Suppressor macrophage treated with lipopolysaccharide for 4 hours (primary cell): ENCODE measurements at places on chromosomes 3 and 15.

GRCh38 chr3:53836084-53836872, 9.9 kb downstream of the CHDH start:
- DNase-seq: no peak

DNA sequence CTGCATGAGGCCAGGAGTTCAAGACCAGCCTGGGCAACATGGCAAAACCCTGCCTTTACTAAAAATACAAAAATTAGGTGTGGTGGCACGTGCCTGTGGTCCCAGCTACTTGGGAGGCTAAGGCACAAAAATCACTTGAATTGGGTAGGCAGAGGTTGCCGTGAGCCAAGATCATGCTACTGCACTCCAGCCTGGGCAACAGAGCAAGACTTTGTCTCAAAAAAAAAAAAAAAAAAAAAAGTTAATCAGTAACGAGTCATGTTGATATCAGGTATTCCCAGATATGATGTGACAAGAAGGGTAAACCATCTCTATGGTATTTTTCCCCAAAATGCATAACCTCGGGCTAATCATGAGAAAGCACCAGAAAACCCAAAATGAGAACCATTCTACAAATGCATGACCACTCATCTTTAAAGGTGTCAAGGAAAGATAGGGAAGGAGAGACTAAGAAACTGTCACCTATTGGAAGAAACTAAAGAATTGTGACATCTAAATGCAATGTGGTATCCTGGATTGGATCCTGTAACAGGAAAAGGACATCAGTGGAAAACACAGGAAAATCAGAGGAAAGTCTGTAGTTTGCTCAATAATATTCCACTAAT, 66.5 kb upstream of the MAP4 start:
- DNase-seq: no peak

GRCh38 chr3:69201658-69202057, 79.3 kb upstream of the LMOD3 start:
- no peak for DNase-seq

GRCh38 chr3:76245622-76246021, 460.3 kb upstream of the ZNF717 start:
- no peak for DNase-seq

GRCh38 chr3:45010811-45011333, 15.2 kb upstream of the CLEC3B start:
- no peak for DNase-seq

DNA sequence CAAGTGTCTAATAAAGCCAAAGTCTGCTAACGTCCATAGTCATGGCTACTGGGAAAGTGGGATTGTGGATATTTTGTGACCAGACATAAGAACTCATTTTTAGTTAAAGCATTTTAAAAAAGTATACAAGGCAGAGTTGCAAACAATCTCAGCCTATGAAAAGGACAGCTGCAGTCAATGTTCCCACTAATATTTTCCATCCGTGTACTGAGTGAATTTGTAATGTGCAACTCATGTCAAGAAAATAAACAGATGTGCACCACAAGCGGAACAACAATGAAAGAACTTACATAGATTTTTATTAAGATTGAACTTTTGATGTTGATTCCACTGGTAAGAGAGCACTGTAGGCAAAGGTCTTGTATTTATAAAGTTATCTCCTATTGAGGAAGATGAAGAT, 231.3 kb upstream of the SEMA6D start:
- DNase-seq: no peak

DNA sequence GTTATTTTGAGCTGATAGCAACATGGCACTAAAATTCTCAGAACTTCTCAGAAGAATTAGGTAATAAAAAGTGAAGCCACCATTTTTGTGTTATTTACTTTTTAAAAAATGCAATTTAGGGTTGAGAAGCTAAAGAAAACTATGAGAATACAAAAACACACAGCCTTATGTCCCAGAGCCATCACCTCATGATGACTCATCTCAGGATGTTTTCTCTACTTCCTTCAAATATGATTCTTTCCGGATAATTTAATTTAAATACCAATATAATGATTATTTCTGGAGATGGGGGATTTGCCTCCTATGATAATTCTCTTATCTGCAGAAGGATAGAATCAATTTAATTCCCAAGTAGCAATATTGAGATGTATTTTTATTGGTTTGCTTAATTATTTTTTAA, 105.6 kb upstream of the BFSP2 start:
- DNase-seq: no peak

GRCh38 chr3:61863579-61863978, 302.2 kb downstream of the PTPRG start:
- DNase-seq: no peak

- no peak for DNase-seq
Observed at GRCh38 chr3:134797057-134797740, 2.1 kb downstream of the EPHB1 start.

DNA sequence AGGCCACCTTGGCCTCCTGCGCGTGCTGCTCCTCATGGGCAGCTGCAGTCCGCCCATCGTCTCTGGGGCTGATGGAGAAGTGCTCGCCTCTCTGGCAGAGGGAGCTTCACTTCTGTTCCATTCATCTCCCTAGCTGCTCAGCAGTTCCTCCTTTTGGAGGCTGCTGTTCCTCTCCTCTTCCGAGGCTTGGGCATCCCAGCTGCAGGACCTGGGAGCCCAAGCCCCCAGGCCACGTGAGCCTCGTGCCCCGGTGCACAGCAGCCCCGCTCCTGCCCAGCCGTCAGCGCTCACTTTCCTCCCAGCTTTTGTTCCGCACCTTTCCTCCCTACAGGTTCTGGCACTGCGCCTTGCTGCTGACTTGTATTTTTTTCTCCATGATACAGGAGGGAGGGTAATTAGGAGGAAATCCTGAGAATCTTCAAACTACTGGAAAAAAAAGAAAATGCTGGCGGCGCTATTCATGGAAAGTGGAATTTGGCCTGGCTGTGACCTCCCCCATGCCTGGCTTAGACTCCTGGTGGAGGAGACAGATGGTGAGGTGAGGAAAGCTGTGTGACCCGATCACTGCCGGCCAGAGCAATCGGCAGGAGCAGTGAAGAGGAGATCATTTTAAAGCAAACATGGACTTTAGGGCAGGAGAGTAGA, 210.1 kb downstream of the CHST2 start:
- DNase-seq: peak; percentile 27

DNA sequence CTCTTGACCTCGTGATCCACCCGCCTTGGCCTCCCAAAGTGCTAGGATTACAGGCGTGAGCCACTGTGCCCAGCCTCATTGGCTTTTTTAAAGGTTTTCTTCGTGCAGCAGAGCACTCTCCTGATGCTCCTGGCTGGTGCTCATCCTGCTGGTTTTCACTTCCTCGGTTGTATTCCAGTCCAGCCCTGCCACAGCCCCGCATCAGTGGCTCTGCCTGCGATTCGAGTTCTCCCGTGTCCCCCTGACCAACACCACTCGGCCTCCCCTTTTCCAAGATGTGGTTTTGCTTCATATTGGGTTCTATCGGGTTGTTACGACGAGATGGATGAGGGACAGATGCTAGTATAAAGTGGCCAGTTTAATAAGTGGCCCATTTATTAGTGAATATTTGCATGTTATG, 27.8 kb downstream of the EFCC1 start:
- DNase-seq: no peak

- no peak for DNase-seq
Observed at GRCh38 chr15:67512933-67513714, 7.8 kb upstream of the C15orf61 start.

DNA sequence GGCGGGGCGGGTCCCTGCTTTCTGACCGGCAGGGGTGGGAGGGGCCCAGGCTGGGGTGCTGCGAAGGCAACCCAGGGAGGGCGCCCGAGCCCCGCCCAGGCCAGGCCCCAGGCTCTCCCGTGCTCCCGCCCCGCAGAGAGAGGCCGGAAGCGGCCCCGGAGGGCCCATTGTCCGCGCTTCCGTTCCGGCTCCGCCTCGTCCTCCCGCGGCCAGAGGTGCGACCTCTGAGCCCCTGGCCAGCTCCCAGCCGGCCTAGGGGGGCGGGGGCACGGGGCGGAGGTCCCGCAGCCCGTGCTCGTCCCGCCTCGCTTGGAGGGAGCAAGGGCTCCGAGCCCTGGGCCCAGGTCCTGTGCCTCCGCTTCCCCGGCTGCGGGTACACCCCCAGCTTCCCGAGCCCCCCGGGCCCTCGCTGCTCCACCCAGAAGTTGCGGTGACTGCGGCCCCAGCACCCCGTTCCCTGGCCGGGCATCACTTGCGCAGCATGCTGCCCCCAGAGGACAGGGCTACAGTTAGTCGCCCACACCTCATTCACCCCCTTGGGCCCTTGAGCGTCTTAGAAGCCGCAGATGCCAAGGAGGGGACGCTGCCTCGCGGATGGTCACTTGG, 20.4 kb upstream of the PLXND1 start:
- DNase-seq: peak; percentile 93

DNA sequence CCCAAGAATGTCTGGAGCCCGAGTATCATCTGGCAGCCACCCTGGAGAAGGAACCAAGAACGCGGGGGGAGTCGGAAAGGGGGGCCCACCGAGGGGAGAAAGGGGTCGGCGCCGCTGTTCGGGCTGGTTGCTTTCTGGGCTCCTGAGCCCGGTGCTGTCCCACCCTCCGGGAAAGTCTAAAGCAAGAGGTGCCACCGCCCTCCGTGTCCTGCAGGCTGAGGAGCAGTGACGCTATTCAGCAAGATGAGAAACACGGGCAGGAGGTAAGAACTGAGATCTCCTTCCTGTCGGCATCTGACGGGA, 234.8 kb downstream of the XXYLT1 start:
- DNase-seq: no peak

DNA sequence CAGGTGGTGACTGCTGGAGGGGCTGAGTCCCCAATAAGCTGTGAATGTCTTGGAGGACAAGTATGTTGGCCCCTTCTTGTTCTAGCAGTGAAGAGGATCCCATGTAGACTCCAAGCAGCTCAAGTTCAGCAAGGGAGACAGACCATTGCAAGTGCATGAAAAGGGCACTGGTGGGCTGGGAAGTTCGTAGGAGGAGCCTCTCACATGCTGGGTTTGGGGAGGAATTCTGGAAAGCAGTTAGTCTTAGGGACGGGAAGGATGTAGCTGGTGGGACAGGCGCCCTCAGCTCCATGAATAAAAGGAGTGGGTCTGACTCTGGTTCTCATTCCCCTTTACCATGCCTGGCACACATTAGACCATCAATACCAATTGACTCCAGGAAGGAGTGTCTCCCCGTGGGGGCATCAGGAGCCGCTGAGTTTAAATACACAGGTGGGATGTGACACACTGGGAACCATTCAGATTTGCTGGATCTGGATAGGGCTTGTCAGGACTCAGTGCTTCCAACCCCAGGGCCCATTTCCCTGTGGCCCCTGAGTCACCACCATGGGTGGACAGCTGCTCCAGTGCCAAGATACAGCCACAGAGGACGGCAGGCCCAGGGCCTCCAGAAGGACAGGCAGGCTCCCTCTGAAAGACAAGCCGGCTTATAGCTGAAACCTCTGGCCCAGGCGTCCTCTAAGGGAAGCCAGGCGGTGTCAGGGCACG, 552 bp upstream of the XYLB start:
- no peak for DNase-seq

DNA sequence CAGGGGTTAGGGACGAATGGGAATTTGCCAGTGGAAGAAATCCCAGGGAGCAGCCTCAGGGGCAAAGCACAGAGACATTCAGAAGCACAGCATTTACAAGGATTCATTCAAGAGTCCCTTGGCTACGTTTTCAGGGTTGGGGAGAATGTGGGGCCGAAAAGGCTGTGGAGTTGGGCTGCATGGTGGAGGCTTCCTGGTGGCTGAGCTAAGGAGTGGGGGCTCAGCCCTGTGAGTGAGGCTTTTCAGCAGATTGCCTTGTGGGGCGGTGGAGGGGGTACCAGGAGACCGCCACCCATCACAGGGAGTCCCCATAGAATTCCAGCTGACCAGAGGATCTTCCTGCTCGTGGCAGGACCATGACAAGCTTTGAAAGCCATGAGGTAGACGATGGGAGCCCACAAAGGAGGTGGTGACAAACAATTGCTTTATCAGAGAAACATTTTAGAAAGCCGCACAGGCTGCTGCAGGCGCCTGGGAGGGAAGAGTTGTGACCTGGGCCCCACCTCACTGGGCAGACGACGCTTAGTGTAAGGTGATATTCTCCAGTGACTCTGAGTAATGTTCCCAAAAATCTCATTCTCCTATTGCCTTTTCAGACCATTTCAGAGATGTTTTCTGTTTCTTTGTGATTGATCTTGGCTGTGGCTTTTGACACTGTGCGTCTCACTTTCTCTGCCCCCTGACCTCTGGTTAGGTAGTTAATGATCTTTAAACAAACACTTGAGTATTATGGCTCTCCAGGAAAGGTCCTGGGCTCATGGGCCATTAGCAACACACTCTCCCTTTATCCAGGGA, 128.0 kb downstream of the DNAJB8 start:
- DNase-seq: no peak

GRCh38 chr3:54861248-54862067, 66.4 kb downstream of the LRTM1 start:
- no peak for DNase-seq

DNA sequence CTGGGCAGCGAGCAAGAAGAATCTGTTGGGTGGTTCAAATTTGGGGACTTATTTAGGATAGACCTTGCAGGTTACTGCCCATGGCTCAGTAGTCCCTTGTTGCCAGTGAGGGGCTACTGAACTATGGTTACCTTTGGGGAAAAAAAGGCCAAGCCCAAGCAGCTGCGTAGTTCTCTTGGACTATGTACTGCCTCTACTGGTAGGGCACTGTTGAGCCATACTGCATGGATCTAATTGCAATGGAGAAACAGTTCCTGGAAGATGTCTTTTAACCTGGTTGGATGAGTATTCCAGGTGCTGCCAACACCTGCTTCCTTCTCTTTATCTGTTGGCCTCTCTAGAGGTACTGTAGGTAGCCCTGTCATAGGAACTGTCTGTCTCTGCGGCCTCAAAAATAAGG, 671.9 kb upstream of the CBLB start:
- no peak for DNase-seq

GRCh38 chr3:73694983-73695757, 70.4 kb upstream of the PDZRN3 start:
- no peak for DNase-seq

GRCh38 chr3:100777271-100777670, 68.0 kb downstream of the TFG start:
- DNase-seq: no peak

DNA sequence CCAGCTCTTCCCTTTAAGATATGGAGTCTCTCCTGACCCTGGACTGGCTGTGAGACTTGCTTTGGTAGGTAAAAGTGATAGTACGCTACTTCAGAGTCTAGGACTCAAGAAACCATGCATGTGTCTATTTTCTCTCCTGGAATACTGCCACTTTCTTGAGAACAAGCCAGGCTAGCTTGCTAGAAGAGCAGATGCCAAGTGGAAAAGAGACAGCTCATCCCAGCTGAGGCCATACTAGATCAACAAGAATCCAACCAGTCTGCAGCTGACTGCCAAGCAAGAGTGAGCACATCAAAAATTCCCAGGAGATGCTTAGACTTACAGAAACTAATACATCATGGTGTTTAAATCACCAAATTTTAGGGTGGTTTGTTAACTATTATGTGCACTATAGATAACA, 208.3 kb upstream of the RBMS3 start:
- DNase-seq: no peak

GRCh38 chr15:48413304-48413703, 82.1 kb downstream of the DUT start:
- DNase-seq: no peak
